HL-60 (cell line): ENCODE measurements at places on chromosomes 7 and 10.

GRCh38 chr7:45944058-45944457 lies 23.0 kb upstream of the IGFBP3 start:
- DNase-seq, result no peak

- no peak for DNase-seq
These were observed 606.4 kb downstream of the SORCS1 start for GRCh38 chr10:106557951-106558733.

DNA sequence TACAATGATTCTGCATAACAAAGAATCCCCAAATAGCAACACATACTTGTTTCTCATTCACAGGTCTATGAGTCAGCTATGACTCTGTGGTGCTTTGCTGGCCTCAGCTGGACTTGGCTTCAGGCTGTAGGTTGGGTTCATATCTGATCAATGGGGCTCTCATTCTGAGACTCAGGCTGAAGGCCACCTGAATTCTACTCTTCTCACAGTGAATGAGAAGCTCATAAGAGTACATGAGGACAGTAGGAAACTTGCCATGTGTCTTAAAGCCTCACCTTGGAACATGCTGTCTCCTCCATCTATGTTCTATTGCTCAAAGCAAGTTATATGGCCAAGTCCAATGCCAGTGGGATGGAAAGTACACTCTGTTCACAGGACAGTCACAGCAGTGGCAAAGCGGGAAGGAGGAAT lies 292.9 kb downstream of the BMPER start:
- DNase-seq, result no peak

GRCh38 chr7:42852531-42852930 lies 59.3 kb downstream of the C7orf25 start:
- no peak for DNase-seq

GRCh38 chr7:144057954-144058353 lies 9.2 kb downstream of the OR2A5 start:
- DNase-seq, result no peak

DNA sequence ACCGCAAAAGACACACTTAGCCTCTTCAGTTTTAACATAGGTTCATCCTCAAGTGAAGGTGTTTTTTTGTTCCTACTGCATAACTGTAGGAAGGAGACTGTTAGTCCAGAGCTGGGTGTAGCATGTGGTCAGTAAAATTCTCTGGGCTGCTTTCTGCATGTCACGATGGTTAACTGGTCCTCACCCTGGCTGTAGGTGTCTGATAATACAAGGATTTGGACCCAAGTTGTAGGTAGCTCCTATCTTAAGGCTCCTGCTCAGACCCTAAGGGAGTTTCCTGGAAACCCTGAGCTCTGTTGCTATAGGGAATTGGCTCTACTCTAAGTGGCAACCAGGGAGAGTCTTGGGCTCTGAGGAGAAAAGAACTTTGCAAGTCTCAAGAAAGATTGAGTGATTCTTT lies 112.9 kb downstream of the SAMD9 start:
- DNase-seq, result no peak

- DNase-seq, result no peak
These were observed 193.3 kb upstream of the KCND2 start for GRCh38 chr7:120079704-120080103.

DNA sequence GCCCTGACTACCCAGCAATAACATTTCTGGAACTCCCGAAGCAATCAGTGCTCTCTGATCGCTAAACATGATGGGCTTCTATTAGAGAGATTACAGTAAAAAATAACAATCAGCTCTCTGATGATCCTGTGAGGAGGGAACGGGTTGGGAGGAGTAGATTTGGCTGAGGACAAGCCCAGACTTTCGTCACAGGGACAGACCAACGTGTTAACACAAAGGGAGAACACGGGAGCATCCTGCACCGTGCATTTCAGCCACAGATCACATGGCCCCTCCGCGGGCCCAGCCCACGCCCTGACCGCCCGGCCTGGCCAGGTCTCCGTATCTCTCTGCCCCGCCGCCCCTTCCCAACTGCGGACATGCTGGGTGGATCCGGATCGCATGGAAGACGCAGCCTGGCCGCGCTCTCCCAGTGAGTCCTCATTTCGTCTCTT lies 95.0 kb upstream of the AGBL3 start:
- DNase-seq, result no peak

GRCh38 chr10:17001297-17001744 lies 128.3 kb downstream of the CUBN start:
- no peak for DNase-seq

DNA sequence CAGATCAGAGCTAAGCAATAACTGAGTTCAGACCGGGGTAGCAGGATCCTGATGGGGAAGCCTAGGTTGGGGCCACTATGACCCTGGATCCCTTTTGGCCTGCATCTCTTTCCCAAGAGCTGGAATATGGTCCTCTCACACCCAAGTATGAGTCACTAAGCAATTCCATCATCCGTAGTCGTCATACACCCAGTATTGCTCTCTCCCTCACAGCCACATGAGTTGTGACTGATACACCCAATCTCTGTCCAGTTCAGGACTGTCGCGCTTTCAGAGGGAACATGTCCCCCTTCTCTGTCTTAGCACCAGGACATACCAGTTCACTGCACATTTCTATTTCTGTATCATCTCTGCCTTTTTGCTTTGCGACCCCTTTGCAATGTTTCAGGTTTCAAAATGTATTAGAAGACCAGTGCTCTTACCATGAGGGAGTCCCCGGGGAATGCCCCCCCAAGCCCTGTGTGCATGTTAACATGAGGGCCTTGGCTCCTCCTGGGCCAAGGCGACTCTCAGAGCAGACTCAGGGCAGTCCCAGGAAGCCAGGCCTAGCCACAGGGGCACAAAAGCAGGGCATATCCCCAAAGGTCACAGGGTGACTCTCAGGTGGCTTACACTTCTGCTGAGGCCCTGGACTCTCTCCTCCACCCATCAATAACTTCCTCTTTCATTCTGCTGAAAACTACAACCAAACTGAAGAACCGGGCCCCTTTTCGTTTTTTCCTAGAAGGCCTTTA lies 75.3 kb upstream of the SAMD8 start:
- no peak for DNase-seq

DNA sequence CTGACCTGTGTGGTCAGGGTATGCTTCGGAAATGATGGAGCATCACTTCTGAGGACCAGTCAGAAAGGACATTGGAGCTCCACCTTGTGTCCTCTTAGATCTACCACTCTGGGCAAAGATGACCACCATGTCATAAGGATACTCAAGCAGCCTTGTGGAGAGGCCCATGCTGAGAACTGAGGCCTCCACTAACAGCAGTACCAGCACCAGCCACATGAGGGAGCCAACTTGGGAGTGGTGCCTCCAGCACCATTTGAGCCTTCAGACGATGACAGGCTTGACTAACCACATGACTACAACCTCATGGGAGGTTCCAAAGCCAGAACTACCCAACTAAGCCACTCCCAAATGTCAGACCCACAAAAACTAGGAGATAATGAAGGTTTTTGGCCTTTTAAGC lies 116.0 kb downstream of the NPTX2 start:
- peak; percentile 45 for DNase-seq

GRCh38 chr10:119191881-119192280 lies 13.3 kb upstream of the PRDX3 start:
- DNase-seq, result no peak

DNA sequence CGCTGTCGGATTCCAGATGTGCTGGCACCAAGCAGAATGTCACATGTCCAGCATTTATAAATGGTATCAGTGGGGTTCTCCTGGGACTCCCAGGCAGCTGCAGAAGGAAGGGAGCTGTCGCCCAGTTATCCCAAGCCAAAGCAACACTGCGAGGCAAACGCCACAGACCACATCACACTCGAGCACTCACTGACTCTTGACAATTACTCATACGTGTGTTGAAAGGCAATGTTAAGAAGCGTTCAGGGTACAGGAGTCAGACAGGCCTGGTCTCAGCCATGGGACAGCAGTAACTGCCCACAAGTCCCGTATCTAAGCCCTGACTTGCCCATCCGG lies 113.4 kb downstream of the DIP2C start:
- DNase-seq, result no peak

- DNase-seq, result no peak
These were observed 32.1 kb downstream of the MRPL32 start for GRCh38 chr7:42964293-42964692.

DNA sequence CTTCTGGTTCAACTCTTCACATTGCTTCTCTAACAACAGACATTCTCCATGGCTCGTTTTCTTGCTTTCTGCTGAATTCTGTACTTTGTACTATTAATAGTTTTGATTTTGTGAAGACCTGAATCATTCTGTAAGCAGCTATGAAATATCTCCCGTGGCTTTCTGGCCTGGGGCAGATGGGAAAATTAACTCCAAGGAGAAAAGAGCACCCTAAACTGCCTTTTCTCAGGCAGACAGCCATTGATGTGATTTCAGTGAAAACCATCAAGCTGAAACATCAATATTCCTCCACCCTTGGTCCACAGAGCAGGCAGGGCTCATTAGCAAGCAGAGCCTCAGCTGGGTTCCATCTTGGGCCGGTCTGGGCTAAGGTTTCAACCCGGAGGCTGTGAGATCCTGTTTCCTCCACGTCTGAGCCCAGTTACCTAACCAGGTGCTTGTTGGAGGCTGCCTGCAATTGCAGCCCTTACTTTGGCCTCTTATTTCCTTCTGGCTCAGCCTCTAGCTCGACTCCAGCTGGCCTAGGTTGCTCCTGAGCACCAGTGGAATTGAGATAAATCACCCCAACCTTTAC lies 21.1 kb upstream of the EZH2 start:
- no peak for DNase-seq

GRCh38 chr7:129160161-129160905 lies 15.8 kb downstream of the TSPAN33 start:
- no peak for DNase-seq
